ENCODE measurements at places on chromosomes 1 and 21. TPM values are rescaled to one million over a fixed set of nuclear protein-coding genes. Genes with fewer than 3 reads are reported as not detected.

WNT9A gene
- 1.3 TPM for total RNA-seq

ILDR2 gene
- total RNA-seq, result not detected

TMEM240 gene
- total RNA-seq, result 3.1 TPM

DMBX1 gene
- not detected for total RNA-seq

THEM5 gene
- not detected for total RNA-seq

KMO gene
- under 0.01 TPM for total RNA-seq

DAB1 gene
- not detected for total RNA-seq

CACNA1E gene
- total RNA-seq, result not detected

SLC44A5 gene
- total RNA-seq, result 9.1 TPM

RIIAD1 gene
- not detected for total RNA-seq

NOS1AP gene
- total RNA-seq, result 0.66 TPM

OR2T35 gene
- not detected for total RNA-seq

CHD5 gene
- 0.19 TPM for total RNA-seq

SLC2A5 gene
- under 0.01 TPM for total RNA-seq

KRTAP21-2 gene
- not detected for total RNA-seq

KRTAP20-2 gene
- not detected for total RNA-seq

NCMAP gene
- not detected for total RNA-seq

CDKN2C gene
- total RNA-seq, result 10.3 TPM

PUSL1 gene
- total RNA-seq, result 13.0 TPM

KRTAP19-3 gene
- not detected for total RNA-seq

Data from endothelial cell of coronary artery (primary cell).